ENCODE measurements at places on chromosomes 16 and 17. TPM values are rescaled to one million over a fixed set of nuclear protein-coding genes. Genes with fewer than 3 reads are reported as not detected.

DOC2B gene
- 0.07 TPM for total RNA-seq

C17orf78 gene
- not detected for total RNA-seq

ST6GALNAC2 gene
- 0.66 TPM for total RNA-seq

GRAP gene
- 16.5 TPM for total RNA-seq

HOXB1 gene
- not detected for total RNA-seq

ANKRD13B gene
- total RNA-seq: 12.3 TPM

TMIGD1 gene
- total RNA-seq: not detected

SLC5A10 gene
- not detected for total RNA-seq

KRTAP4-4 gene
- total RNA-seq: not detected

GRCh38 chr16:84005391-84005790, 37.2 kb downstream of the SLC38A8 start:
- no peak for DNase-seq

DNA sequence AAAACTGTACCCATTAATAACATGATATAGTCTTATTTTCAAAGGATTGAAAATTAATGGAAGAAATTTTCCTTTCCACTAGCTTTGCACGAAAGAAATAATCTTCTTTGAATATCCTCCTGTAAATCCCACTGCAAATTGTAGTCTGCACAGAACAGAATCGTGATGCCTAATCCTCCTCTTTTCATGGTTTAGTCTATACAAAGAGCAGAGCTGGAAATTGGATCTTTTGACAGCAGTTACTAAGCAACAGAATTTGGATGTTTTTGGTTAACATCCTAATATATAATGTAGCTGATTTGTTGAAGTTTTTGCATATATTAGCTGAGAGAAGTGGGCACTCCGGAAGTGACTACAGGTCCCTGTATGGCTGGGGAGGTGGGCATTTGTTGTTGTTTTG, 98.6 kb downstream of the WNT3 start:
- no peak for DNase-seq

- no peak for DNase-seq
Measured at GRCh38 chr17:2904135-2904534, 107.9 kb downstream of the RAP1GAP2 start.

GRCh38 chr17:57091186-57091618, 6.2 kb downstream of the AKAP1 start:
- DNase-seq: no peak

DNA sequence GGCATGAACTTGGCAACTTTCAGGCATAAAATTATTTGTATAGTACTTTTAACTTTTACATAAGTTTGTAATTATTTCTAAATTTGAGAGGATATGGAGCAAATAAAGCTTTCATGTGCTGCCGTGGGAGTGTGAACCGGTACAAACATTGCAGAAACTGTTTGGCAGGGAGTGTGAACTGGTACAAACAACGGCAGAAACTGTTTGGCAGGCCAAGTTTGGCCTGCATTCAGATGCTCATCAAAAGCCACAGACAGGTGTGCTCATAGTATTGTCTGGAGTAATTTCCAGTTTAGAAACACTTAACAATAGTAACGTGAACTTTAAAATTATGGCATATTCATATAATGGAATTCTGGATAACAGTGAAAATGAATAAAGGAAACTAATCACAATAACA, 73.8 kb upstream of the ATP2A3 start:
- no peak for DNase-seq

GRCh38 chr17:76079956-76080767, 1.2 kb downstream of the ZACN start:
- DNase-seq: no peak

- DNase-seq: peak; percentile 88
Measured at GRCh38 chr17:40314584-40314956, 5.6 kb downstream of the RARA start.

DNA sequence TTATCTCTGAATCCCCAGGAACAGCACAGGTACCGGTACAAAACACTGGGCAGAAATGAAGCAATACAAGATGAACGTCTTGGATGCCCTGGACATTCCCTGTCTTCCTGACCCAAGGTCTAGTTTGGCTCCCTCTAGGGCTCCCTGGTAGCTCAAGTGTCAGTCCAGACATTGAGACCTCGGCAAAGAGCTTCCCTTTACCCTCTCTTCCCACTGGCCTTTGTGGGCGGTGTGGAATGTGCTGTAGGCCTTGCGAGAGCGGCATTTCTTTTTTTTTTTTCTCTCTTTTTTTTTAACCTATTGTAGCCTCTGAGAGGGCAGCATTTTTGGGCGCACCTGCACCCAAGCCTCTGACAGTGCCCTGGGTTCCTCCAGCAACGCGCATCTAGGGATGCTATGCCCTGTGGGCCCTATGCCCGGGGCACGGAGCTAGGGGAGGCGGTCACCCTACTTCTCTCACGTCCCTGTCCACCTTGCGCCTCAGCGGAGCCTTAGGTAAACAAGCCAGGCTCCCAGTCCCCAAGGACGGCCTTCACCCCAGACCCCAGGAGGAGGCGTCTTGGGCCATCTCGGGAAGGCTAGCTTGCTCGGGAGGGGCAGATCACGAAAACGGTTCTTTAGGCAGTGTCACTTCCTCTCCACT, 1.2 kb upstream of the NFATC3 start:
- DNase-seq: no peak

- no peak for DNase-seq
Measured at GRCh38 chr16:52174168-52174567, 372.8 kb downstream of the TOX3 start.

DNA sequence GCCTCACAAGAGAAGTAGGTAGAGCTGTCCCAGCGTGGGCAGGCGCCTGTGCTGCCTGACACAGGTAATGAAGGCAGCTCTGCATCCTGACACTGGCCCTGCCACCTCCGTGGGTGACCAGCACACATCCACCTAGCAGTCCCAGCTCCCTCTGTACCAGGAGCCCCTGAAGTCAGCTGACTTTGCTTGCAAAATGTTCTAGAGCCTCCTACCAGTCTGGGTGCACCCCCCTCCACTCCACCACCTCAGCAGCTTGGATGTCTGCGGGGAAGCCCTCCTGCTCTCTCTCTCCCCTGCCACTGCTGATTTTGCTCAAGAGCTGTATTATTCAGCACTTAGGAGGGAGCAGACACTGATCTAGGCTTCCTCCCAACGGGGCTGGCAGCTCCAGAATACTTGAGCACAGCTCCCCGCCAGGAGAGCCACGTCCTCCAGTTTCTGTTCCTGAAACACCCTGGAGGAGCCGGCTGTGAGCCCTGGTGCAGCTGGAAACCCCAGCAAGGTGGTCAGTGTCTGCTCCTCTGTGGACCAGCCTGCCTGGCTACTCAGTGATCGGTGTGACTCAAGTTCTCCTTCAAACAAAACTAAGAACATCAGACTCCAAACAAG, 1.0 kb downstream of the RNF166 start:
- DNase-seq: no peak

DNA sequence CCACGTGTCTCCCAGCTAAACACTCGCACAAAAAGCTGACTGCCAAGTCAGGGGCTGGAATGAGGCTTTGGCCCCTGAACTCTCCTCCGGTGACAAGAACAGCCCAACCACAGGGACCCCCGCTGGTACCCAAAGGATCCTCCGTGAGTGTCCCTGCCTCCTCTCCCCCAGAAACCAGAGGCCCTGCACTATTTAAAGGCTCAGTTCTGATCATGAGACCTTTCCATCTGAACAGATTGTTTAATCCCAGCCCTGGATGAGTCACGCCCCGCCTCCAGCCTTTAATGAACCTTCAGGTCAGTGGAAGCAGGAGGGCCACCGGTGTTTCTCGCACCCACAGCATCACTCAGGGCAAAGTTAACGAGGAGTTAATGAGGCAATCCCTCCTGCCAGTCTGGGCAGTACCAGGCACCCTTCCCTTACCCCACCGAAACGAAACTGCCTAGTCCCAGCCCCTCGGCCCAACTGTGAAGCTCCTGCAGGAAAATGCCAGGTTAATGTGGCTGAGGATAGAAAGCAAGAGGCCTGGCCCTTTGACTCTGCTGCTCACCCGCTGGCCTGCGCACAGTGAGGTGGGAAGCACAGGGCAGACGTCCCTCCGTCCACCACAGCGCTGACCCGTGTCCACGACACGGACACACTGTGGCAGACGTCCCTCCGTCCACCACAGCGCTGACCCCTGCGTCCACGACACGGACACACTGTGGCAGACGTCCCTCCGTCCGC, 32.4 kb downstream of the TIMM22 start:
- no peak for DNase-seq

DNA sequence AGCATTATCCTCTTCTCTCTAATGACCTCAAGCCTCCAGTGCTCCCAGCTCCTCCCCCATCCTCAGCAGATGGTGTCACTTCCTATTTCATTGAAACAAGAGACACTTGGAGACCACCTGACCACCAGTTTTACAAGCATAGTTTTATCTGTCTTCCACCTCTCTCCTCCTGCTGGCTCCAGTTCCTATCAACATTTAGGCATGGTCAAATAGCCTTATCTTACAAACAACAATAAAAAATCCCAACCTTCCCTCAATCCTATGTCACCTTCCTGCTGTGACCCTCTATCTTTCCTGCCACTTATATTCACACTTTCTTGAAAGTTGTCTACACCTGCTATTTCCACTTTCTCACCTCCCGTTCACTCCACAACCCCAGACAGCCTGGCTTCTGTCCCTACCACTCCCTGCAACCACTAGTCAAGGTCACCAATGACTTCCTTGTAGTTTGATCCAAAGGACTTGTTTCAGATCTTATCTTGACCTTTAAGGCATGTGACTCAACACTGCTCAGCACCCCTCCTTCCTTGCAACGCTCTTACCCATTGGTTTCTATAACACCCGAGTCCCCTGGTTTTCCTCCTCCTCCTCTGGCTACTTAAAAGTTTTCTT, 4.3 kb upstream of the NTN1 start:
- DNase-seq: no peak

DNA sequence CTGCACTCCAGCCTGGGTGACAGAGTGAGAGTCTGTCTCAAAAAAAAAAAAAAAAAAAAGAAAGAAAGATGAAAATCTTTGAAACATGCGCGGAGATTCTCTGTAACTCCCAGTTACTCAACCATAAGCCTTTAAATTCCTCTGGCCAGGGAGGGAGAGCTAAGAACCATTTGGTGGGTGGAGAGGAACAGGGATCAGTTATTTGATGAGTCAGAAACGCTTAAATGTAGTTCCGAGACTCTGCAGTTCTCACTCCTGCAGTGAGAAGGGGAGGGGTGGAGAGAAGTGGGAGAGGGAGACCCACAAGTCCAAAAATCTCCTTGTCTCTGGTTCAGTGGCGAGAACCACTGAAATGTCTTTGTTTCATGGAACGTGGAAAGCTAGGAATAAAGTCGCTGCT, 266.7 kb downstream of the SOX9 start:
- no peak for DNase-seq

DNA sequence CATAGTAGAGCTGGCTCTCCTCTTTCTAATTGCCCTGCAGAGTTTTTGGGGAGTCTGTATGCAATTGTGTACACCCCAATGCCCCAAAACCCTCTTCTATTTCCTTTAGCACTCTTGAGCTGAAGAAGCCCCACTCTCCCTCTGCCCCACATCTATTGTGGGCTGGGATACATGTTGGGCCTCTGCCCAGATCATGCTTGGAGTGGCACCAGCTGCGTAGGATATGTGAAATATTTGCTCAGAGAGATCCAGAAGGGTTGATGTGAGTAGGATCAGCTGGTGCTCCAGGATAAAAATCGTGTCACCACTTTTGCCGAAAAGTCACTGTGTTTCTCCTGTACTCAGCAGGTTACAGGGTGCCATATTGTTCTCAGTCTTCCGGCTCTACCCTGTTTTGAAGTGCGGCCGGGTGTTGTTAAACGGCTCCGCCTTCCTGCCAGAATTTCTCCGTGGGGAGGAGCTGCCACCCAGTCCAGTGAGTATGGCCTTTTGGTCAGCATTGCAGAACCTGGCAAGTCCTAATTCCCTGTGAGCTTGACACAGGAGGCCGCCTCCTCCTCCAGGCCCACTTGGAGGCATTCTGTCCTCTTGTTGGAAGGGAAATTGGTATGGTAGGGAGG, 664.5 kb downstream of the WWOX start:
- no peak for DNase-seq

DNA sequence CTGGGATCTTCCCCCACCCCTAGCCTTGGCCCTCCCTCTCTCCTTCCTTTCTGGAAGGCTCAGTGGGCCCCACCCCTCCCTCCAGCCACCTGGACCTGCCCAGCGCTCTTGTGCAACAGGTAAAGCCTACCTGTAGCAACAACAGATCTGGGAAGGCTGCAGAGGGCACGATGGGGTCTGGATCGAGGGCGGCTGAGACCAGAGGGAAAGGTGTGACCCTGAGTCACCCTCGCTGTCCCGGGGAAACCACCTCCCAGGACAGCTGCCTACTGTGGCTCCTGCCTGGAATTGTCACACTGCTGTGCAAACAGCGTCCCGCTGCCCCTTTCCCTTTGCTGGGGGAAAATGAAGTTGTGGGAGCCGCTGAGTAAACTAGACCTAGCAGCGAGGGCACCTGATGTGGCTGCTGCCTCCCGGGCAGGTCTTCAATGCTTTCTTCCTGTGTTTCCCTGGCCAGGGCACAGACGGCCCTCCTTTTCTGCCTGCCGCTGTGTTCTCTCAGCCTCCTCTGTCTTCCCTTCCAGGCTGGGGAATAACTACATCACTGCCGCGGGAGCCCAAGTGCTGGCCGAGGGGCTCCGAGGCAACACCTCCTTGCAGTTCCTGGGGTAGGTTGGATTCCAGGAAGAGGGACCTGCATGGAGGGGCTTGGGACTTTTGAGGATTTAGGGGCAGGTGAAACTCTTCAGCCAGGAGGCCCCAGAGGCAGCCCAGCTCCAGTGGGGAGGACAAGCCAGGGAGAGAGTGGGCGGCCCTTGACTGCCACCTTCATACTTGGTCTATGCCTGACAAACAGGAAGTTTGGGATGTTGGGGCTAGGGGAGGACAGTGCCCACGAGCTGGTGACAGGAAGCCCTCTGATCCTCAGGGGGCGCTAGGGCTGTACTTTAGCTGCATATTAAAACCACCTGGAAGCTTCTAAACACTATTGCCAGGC, 22.2 kb upstream of the CYLD start:
- DNase-seq: no peak

GRCh38 chr17:81794509-81794908, 9.4 kb upstream of the GCGR start:
- DNase-seq: no peak

GRCh38 chr16:1655909-1656807, 21.9 kb upstream of the JPT2 start:
- DNase-seq: no peak

GRCh38 chr17:9226794-9227135, 205.5 kb downstream of the NTN1 start:
- DNase-seq: no peak

DNA sequence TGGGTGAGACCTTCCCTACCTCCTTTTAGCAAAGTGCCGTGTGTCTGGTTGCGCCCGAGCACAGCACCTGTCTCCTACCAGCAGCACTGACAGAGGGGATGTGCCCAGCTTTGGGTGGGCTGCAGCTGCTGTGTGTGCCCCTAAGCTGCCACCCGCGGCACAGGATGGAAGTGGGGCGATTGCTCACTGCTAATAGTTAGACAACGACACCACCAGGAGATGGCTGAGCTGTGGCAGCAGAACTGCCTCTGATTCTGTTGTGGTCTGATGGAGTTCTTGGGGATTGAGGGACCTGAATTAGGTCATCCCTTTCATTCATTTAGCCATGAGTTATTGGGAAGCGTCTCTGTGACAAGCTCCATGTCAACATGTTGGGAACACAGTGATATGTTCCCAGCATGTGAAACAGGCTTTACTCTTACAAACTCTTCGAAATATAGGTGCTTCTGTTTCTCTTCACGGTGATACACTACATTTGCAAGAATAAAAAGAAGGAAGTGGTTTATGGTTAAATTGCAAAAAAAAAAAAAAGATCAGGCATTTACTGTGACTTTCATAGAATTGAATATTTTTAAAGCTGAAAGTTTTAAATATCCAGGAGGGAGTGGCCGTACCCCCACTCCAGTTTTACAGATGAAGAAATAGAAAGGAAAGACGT, 184.4 kb downstream of the MAF start:
- DNase-seq: no peak
